Activated CD4-positive, alpha-beta memory T cell treated with anti-CD3 and anti-CD28 coated beads, Interleukin-2, amount 10 ng/mL, durations not matched to agents 7 days and 5 days (primary cell): ENCODE measurements at places on chromosomes 6 and 20. TPM values are rescaled to one million over a fixed set of nuclear protein-coding genes. Genes with fewer than 3 reads are reported as not detected.

Gene ANGPT4
- total RNA-seq = not detected

Gene COL21A1
- not detected for total RNA-seq

GRCh38 chr6:130720076-130720715, 107.0 kb upstream of the SMLR1 start:
- H3K4me1 ChIP-seq = peaks cover 56% of the 10 kb centered on the region
- peak; percentile 39 for DNase-seq
- H3K36me3 ChIP-seq = peaks cover 25% of the 10 kb centered on the region
- no peak overlapping the region for H3K4me3 ChIP-seq
- H3K27ac ChIP-seq = peak overlapping the region; percentile 14
- H3K27me3 ChIP-seq = no peaks in the 10 kb centered on the region

GRCh38 chr20:31770243-31770642, 31.2 kb downstream of the TPX2 start:
- H3K27me3 ChIP-seq = no peaks in the 10 kb centered on the region
- H3K27ac ChIP-seq = no peak overlapping the region
- peaks cover 11% of the 10 kb centered on the region for H3K4me1 ChIP-seq
- peaks cover 72% of the 10 kb centered on the region for H3K36me3 ChIP-seq

Gene BTNL2
- total RNA-seq = not detected

Gene CHRNA4
- not detected for total RNA-seq

Gene ZNF165
- total RNA-seq = 0.50 TPM

- peak overlapping the region; percentile 89 for H3K27ac ChIP-seq
- DNase-seq = no peak
- peaks cover 89% of the 10 kb centered on the region for H3K4me1 ChIP-seq
Measured at GRCh38 chr6:16472349-16473069, 234.1 kb downstream of the GMPR start.

DNA sequence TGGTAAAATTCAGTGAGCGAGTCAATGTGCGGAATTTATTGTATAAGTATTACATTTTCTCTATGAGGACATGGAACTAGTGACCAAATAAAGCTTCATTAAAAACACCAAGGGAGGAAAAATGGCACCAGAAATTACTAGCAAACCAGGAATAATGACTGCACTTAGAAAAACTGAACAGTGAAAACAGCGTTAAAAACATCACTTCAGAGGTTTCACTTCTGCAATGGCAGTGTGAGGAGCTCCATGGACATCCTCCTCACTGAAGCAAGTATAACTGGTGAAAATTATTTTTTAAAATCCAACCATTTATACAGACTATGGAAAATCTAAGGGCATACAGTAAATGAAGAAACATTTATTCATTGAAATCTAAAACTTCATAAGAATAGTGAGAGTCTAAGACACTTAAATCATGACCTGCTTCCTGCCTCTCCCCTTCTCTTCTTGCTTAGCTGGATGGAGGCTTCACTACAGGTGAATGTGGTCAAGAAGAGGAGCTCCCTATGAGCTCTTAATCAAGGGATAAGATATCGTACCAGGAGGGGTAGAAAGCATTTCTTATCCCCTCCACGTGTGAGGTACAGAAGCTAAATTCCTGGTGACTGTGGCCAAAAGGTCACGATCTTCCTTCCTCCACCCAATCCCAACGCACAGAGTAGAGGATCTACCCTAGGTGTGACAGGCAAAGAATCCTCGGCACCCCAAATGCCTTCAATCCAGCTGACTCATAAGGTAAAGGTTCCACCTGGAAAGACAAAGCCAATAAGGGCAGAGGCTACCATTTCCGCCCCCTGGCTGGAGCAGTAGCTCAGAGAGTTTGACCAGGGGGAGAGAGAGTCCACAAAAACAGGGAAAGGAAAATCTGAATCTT, 12.3 kb upstream of the ASF1A start:
- no peak for DNase-seq
- no peak overlapping the region for H3K27ac ChIP-seq
- H3K36me3 ChIP-seq = peaks cover 17% of the 10 kb centered on the region
- peaks cover 35% of the 10 kb centered on the region for H3K4me1 ChIP-seq
- H3K27me3 ChIP-seq = no peaks in the 10 kb centered on the region
- no peak overlapping the region for H3K4me3 ChIP-seq

Gene LHFPL5
- not detected for total RNA-seq

- no peaks in the 10 kb centered on the region for H3K27me3 ChIP-seq
- no peak overlapping the region for H3K27ac ChIP-seq
- H3K4me3 ChIP-seq = no peak overlapping the region
- no peaks in the 10 kb centered on the region for H3K4me1 ChIP-seq
Measured at GRCh38 chr20:14853079-14853478, 515.7 kb upstream of the FLRT3 start.

Gene NKX2-2
- total RNA-seq = not detected

DNA sequence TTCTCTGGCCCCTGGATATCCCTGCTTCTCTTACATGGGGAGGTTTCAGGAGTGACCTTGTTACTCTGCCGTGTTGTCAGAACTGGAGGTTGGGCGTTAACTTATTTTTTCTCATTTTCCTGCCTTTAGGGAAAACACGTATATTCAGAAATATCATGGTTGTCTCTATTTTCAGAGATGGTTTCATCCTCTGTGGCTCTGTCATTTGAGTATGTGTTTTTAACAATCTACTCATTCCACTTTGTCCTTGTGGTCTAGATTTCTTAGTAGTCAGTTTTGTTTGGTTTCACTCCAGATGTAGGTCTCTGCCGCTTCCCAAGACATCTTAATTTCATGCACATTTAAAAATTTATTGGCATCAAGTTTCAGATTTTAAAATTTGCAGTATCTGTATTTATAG, 45.9 kb downstream of the KCNS1 start:
- peaks cover 61% of the 10 kb centered on the region for H3K4me1 ChIP-seq
- no peak overlapping the region for H3K4me3 ChIP-seq
- no peak for DNase-seq
- peak overlapping the region; percentile 23 for H3K27ac ChIP-seq

Gene NTSR1
- not detected for total RNA-seq
